Mesothelial cell of epicardium (in vitro differentiated cells): ENCODE measurements at places on chromosomes 2 and 18.

- DNase-seq: no peak
- no peaks in the 10 kb centered on the region for H3K27me3 ChIP-seq
- no peaks in the 10 kb centered on the region for H3K36me3 ChIP-seq
- peaks cover 2% of the 10 kb centered on the region for H3K4me1 ChIP-seq
- no peak overlapping the region for H3K27ac ChIP-seq
- H3K4me3 ChIP-seq: no peak overlapping the region
These were observed 167.1 kb upstream of the TRIB2 start for GRCh38 chr2:12549641-12550040.

DNA sequence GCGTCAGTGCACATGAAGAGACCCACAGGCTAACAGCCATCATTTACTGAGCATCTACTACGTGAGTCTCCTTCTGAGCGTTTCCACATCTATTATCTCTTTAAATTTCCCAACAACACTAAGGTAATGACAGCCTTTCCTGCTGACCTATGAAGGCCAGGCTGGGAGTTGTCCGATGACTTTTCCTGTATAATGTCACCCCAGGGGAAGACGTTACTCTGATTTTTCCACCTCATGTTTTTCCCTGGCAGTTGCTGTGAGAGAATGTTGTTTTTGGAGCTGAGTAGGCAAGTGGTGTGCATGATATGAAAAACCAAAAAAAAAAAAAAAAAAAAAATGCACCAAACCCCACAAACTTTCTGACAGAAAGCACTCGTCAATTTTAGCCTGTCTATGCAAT lies 207.6 kb downstream of the SLC8A1 start:
- H3K4me1 ChIP-seq: peaks cover 39% of the 10 kb centered on the region
- no peaks in the 10 kb centered on the region for H3K27me3 ChIP-seq
- H3K27ac ChIP-seq: peak overlapping the region; percentile 63
- DNase-seq: no peak
- H3K36me3 ChIP-seq: no peaks in the 10 kb centered on the region
- no peak overlapping the region for H3K4me3 ChIP-seq

DNA sequence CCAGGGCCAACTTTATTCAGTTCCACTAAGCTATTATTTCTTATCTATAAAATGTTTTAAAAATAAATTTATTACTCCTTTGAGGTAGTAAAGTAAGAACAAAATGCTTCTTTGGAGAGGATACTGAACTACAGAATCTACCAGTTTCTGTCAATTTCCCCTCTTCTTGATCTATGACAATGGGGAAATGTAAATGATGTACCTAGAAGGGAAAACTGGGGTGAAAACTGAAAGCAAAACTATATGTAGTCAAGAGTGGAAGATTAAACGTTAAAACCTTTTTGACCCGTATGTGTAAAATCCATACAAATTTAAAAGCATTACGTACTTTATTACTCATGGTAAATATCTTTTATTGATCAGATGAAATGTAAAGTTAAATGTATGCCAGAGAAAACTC lies 1287.8 kb upstream of the TMEFF2 start:
- no peaks in the 10 kb centered on the region for H3K36me3 ChIP-seq
- H3K4me3 ChIP-seq: no peak overlapping the region
- no peaks in the 10 kb centered on the region for H3K4me1 ChIP-seq
- no peak for DNase-seq

DNA sequence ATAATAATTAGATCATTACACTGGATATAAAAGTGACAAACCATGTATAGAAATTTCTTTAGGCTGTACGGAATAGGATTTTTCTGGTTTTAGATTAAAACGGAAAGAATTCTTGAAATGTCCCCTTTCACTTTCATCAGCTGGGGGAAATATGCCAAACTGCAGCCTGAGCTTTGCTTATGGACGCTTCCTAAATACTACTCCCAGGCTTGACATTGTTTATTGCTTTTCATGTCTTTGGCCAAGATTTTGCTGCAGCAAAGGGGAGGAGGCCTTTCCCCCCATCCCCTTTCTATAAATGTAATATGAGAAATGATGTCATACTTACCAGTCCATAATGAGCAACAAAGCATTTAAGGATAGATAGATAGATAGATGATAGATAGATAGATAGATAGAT lies 158.4 kb downstream of the MAP2 start:
- H3K27me3 ChIP-seq: no peaks in the 10 kb centered on the region
- H3K36me3 ChIP-seq: no peaks in the 10 kb centered on the region
- no peaks in the 10 kb centered on the region for H3K4me1 ChIP-seq
- H3K27ac ChIP-seq: no peak overlapping the region
- H3K4me3 ChIP-seq: no peak overlapping the region

DNA sequence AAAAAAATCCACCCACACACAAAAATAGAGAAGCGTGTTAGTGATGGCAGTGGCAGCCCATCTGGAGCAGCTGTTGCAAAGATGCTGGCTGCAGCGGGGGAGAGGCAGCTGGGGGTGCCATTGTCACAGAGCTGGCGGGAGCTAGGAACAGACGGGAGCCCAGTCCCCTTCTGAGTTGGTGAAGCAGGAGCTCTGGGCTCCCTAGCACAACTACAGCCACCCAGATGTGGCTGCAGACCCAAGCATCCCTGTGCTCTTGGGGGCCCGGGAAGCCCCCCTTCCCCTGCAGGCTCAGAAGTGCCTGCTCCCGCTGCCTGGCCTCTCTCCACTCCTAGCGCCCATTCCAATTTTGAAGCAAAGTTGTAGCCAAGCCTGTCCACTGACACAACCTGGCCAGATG lies 366.6 kb upstream of the MC4R start:
- H3K27me3 ChIP-seq: peaks cover 29% of the 10 kb centered on the region
- H3K4me1 ChIP-seq: no peaks in the 10 kb centered on the region
- H3K4me3 ChIP-seq: no peak overlapping the region
- no peak for DNase-seq
- no peak overlapping the region for H3K27ac ChIP-seq
- no peaks in the 10 kb centered on the region for H3K36me3 ChIP-seq

DNA sequence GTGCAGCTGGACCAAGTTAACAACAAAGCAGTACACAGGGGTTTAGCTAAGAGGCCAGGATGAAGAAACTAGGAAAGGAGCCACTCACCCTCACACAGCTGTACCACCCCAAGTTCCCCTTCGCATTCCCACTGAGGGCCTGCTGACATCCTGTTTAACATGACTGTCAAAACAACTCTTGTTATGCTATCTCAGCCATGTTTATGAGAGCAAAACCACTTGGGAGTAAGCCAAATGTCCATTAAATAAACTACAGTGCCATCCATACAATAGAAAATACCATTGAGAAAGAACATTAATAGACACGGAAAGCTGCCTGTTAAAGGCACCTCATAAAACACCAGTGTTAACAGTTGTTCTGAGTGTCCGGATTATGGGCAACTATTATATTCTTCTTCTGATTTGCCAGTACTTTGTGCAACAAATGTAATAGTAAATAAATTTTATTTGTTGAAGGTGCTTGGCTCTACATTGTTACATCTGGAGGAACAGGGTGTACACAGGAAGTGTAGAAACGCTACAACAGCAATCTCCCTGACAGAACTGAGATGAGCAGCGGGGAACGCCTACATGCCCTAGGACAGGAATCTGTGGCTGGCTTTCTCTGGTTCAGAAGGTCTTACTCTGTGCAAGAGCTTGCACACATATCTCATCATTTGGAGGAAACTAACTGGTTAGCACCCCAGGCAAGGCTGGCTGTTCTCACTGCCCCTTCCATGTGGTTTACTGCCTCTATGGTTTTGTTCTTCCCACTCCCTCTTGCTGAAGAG lies 85.6 kb downstream of the EHD3 start:
- no peak overlapping the region for H3K27ac ChIP-seq
- H3K4me1 ChIP-seq: peaks cover 13% of the 10 kb centered on the region
- no peak overlapping the region for H3K4me3 ChIP-seq
